ENCODE measurements at places on chromosomes 3 and 15. TPM values are rescaled to one million over a fixed set of nuclear protein-coding genes. Genes with fewer than 3 reads are reported as not detected.
A peak's percentile ranks its signal among the peaks of the same experiment; 100 is the strongest.

DNA sequence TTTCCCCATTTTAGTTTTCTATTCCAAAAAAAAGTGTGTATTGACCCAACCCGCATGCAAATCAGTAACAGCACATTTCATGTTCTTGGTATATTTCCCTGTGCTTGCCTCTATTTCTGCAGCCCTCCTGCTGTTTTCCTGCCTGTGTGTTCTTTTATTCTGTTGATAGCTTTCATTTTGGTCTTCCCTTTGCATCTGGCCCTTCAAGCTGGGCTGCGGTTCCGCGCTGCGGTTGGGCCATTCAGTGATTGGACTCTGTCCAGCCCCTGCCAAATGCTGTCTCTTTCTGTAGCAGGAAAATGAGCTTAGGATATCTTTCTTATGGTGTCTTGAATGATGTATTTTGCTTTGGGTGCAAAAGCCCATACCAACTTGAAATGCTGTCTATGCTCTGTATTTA is 49.9 kb downstream of the ZNF621 start:
- H3K4me1 ChIP-seq = no peaks in the 10 kb centered on the region
- H3K4me3 ChIP-seq = no peak overlapping the region
- H3K27ac ChIP-seq = no peak overlapping the region

DNA sequence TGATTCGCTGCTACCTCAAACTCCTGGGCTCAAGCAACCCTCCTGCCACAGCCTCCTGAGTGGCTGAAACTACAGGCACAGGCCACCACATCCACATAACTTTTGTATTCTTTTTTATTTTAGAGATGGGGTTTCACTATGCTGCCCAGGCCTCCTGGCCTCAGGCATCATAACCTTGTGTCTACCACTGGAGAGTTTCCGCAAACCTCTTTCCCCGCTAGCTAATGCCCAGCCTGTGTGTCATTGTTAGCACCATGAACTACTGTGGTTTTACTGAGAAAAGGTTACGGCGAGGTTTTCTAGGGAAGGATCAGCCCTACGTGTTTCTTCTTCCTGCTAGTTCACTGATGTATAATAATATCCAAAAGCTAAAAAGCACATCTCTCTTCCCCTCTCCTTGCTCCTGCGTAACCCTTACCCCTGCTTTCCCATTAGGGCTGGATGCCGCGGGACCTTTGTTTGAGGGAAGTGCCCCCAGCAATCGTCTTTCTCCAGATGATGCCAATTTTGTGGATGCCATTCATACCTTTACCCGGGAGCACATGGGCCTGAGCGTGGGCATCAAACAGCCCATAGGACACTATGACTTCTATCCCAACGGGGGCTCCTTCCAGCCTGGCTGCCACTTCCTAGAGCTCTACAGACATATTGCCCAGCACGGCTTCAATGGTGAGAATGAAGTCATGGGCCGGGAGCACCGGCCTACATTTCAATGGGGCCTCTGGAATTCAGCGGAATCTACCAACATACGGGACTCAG is 113.7 kb downstream of the LIPC start:
- no peaks in the 10 kb centered on the region for H3K36me3 ChIP-seq
- no peak for DNase-seq
- peaks cover 12% of the 10 kb centered on the region for H3K4me1 ChIP-seq
- H3K27ac ChIP-seq = no peak overlapping the region

DNA sequence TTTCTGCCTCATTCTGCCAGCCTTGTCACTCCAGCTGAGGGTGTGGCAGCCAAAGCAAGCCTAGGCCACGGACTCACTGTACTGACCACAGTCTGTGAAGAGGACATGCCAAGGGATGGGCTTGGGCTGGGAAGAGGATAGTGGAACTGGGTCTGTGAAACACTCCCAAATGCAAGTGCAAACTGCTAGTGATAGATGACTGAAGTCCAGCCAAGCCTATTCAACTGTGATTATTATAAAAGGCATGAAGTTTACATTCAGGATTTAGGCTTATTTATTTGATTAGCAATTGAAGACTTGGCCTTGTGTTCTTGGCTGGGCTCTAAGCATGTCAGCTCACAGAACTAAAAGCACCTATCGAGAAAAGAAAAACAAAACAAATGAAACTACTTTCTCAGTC is 84.9 kb upstream of the UBE2E1 start:
- H3K4me1 ChIP-seq = no peaks in the 10 kb centered on the region
- H3K27me3 ChIP-seq = no peaks in the 10 kb centered on the region
- H3K36me3 ChIP-seq = no peaks in the 10 kb centered on the region
- DNase-seq = no peak

NUTM1 gene
- not detected for total RNA-seq

- no peak overlapping the region for H3K4me3 ChIP-seq
- peaks cover 2% of the 10 kb centered on the region for H3K4me1 ChIP-seq
- H3K27me3 ChIP-seq = no peaks in the 10 kb centered on the region
- no peak for DNase-seq
Measured at GRCh38 chr3:14631687-14632441, 19.7 kb upstream of the CCDC174 start.

TTLL13 gene
- not detected for total RNA-seq

DNA sequence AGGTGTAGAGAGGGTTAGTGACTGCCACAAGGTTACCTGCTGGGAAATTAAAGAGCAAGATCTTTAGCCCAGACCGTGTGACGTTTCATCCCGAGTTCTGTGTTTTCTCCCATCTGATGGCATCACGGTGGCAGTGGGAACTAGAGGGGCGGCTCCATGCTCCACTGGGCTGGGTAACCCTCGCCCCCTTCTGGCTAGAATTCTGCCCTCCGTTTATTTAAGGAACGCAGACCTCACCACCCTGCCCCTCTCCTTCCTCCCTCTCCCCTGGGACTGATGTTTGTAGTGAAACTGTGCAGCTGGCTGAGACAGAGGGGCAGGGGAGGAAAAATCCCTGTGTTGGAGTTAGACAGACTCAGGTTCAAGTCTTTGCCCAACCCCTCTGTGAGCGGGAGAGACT is 65.6 kb downstream of the ITGA11 start:
- H3K4me1 ChIP-seq = peaks cover 14% of the 10 kb centered on the region
- H3K36me3 ChIP-seq = no peaks in the 10 kb centered on the region
- no peak overlapping the region for H3K27ac ChIP-seq
- no peak for DNase-seq

DNA sequence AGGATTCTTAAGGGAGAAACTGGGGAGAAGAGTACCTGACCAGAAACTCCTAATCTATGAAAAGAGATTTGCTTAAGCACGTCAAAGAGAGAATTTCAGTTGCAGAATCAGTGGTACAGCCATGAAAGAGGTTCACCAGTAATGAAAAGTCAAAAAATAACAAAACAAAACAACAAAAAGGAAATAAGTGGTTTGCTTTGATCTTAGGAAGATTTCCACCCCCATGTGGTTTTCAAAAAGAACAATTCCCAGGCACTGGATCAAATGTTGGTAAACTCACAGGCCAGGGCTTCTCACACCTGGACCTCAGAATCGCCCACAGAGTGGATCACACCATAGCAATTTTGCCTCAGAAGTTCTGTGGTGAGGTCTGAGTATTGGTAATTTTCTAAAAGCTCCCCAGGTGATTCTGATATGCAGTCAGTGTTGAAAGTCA is 67.5 kb downstream of the TMEM39A start:
- no peak overlapping the region for H3K4me3 ChIP-seq
- H3K4me1 ChIP-seq = no peaks in the 10 kb centered on the region
- no peaks in the 10 kb centered on the region for H3K27me3 ChIP-seq
- DNase-seq = no peak

PPIP5K1 gene
- total RNA-seq = 15.1 TPM

- H3K27ac ChIP-seq = no peak overlapping the region
- H3K27me3 ChIP-seq = no peaks in the 10 kb centered on the region
- H3K36me3 ChIP-seq = no peaks in the 10 kb centered on the region
- no peaks in the 10 kb centered on the region for H3K4me1 ChIP-seq
- no peak for DNase-seq
- H3K4me3 ChIP-seq = no peak overlapping the region
Measured at GRCh38 chr15:33218071-33218491, 23.6 kb upstream of the FMN1 start.

- H3K4me1 ChIP-seq = peaks cover 5% of the 10 kb centered on the region
- DNase-seq = no peak
- H3K4me3 ChIP-seq = no peak overlapping the region
- H3K27me3 ChIP-seq = no peaks in the 10 kb centered on the region
- H3K36me3 ChIP-seq = no peaks in the 10 kb centered on the region
Measured at GRCh38 chr3:111669926-111670630, 74.9 kb upstream of the ZBED2 start.

TRPM1 gene
- total RNA-seq = not detected

- H3K4me1 ChIP-seq = peaks cover 4% of the 10 kb centered on the region
- no peak for DNase-seq
- H3K36me3 ChIP-seq = no peaks in the 10 kb centered on the region
- H3K27ac ChIP-seq = no peak overlapping the region
- no peak overlapping the region for H3K4me3 ChIP-seq
- no peaks in the 10 kb centered on the region for H3K27me3 ChIP-seq
Measured at GRCh38 chr3:50254577-50255250, 14.2 kb upstream of the SEMA3B start.

ZNF592 gene
- total RNA-seq = 11.0 TPM

TCF12 gene
- total RNA-seq = 93.2 TPM

SOX14 gene
- total RNA-seq = not detected

PCSK6 gene
- total RNA-seq = 40.5 TPM

GRCh38 chr3:183253528-183254486 is 754 bp downstream of the B3GNT5 start:
- no peaks in the 10 kb centered on the region for H3K27me3 ChIP-seq
- H3K36me3 ChIP-seq = no peaks in the 10 kb centered on the region
- H3K4me1 ChIP-seq = peaks cover 7% of the 10 kb centered on the region

DNA sequence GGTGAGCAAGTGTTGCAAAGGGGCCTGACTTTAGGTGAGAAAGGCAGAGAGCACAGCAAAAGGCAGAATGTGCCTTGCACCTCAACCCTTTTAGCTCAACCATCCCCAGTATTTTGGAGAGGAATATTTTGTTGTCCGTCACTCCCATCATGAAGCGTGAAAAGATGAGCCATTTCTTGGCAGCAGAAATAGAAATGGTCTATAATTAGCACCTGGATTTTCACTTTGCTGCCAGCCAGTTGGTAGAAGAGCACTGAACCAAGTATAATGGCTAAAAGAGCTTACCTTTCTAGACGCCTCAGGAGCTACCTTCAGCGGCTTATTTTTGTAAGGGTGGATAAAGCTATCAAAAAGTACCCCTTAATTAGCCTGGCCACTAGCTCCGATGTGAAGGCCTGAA is 406.7 kb downstream of the OCA2 start:
- H3K4me1 ChIP-seq = peaks cover 5% of the 10 kb centered on the region
- no peaks in the 10 kb centered on the region for H3K27me3 ChIP-seq
- H3K27ac ChIP-seq = no peak overlapping the region

CHRNA7 gene
- 4.0 TPM for total RNA-seq

DNA sequence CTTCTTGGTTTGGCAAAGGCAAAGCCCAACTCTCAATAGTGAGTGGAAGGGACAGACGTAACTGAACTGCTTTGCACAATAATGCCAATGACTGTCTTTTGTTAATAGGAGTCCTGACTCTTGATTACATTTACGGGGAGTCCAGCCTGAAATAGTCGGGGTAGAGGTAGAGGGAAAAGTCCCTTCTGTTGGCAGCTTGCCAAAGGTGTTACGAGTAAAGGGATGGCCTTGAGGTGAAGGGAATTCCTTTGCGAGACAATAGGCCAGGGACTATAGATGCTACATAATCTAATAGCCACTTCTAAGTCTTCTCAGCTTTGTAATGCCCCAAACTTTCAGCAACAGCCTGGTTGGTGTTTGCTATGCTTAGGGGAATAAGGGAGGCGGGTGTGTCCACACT is 2.2 kb upstream of the SENP2 start:
- no peaks in the 10 kb centered on the region for H3K36me3 ChIP-seq
- peak; percentile 66 for DNase-seq
- H3K4me1 ChIP-seq = peaks cover 3% of the 10 kb centered on the region
- H3K27me3 ChIP-seq = no peaks in the 10 kb centered on the region
- peak overlapping the region; percentile 49 for H3K27ac ChIP-seq

DNA sequence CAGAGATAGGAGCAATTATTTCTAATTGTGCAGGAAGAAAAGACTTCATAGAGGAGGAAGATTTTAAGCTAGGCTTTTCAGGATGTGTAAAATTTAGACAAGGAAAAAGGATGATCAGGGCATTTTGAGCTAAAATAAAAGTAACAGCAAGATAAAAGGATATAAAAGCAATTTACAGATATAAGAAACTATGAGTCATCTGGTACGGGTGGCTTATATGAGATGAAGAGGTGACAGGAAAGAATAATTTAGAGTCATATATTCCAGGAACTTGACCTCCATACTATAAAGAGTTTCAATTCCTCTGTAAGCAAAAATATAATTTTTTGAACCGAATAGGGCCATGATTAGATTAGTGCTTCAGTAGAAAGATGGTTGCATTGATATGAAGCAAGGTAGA is 273.7 kb downstream of the RBMS3 start:
- no peaks in the 10 kb centered on the region for H3K27me3 ChIP-seq
- H3K36me3 ChIP-seq = no peaks in the 10 kb centered on the region
- H3K4me3 ChIP-seq = no peak overlapping the region
- peaks cover 7% of the 10 kb centered on the region for H3K4me1 ChIP-seq

Measured in hepatocyte (in vitro differentiated cells).